ENCODE measurements at places on chromosomes 13 and 19.

- DNase-seq: no peak
Measured at GRCh38 chr19:13669780-13670355, 94.5 kb upstream of the MRI1 start.

DNA sequence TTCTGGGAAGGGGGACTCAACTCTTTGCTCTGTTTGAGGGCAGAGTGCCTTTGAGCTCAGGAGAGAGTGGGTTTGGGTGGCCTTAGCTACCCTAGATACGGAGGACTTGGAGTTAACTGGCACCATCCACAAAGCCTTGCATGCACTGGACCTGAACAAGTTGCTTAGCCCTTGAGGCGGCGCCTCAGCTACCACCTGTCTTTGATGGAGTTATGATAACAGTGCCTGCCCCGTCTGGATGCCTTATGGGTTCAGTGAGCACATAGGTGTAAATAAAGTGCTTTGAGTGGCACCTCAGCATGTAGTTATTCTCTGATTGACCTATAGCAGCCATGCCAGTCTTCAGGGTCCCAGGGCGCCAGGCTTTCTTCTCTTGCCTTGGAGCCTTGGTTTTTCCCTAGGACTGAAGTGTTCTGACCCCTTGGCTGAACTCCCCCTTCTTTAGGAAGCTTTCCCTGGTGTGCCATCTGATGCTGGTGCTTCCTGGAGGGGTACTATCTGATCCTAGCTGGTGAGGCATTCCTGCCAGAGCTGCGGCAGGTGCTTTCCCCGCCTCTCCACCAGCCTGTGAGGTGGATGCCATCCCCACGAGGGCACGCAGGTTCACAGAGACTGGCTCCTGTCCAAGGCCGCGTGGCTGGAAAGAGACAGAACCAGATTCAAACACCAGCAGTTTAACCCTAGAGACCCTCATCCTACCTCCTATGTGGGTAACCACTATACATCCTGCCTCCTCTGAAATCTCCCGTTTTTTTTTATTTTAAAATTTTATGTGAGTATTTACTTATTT is 5.8 kb downstream of the BCKDHA start:
- DNase-seq: no peak

- DNase-seq: no peak
Measured at GRCh38 chr19:38213911-38214625, 10.0 kb downstream of the DPF1 start.

DNA sequence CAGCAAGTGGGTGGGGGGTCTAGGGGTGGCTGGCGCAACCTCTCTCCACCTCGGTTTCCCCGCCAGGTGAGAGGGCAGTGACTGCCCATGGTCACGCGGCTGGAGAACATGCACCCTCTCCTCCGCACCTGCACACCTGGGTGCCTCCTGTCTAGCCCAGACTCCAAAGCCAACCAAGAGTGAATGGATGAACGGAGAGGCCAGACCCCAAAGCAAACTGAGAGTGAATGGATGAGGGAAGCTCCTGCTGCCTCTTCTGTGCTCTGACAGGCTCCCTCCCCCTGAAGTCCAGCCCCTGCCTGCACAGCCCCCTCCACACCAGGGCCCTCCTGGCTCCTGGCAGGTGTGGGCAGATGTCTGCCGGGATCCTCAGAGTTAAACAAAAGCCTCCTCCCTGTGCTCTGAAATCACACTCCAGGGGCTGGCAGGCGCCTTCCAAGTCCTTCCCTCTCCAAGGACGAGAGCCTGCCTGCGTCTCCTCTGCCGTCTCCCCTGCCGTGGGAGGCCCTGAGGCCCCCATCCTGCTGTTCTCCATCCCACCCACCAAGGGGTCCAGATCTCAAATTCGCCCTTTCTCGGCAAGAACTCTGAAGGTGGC is 2.2 kb downstream of the SBNO2 start:
- DNase-seq: no peak

DNA sequence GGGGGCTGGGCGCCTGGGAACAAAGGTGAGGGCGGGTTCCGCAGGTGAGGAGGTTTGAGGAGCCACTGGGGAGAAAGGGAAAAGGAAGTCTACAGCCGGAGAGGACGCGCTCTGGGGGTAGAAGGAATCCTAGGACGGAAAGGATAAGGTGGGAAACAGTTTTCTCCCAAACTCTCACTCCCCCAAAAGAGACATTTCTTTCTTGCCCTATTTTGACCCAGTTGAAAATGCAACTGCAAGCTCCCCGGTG is 651 bp upstream of the POLR1D start:
- no peak for DNase-seq

GRCh38 chr13:57629821-57630235 is 1.7 kb upstream of the PCDH17 start:
- peak; percentile 64 for DNase-seq

DNA sequence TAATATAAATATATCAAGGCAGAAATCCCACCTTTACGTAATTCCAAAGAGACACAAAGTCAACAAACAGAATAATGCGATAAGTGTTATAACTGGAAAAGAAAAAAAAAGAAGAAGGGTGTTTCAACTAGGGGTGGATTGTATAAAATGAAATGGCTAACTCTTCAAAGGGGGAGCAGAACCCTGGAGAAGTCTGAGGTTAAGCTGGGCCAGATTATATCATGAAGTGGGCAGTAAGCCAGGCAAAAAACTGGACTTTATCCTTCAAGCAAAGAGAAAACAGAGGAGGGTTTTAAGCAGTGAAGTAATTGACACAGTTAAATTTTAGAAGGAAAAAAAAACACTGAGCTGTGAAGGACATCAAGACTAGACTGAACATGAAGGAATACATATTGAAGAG is 41.9 kb downstream of the TBC1D4 start:
- no peak for DNase-seq

- DNase-seq: no peak
Measured at GRCh38 chr13:105363261-105364190, 1171.9 kb downstream of the EFNB2 start.

- DNase-seq: no peak
Measured at GRCh38 chr13:34086281-34086680, 268.3 kb downstream of the RFC3 start.

DNA sequence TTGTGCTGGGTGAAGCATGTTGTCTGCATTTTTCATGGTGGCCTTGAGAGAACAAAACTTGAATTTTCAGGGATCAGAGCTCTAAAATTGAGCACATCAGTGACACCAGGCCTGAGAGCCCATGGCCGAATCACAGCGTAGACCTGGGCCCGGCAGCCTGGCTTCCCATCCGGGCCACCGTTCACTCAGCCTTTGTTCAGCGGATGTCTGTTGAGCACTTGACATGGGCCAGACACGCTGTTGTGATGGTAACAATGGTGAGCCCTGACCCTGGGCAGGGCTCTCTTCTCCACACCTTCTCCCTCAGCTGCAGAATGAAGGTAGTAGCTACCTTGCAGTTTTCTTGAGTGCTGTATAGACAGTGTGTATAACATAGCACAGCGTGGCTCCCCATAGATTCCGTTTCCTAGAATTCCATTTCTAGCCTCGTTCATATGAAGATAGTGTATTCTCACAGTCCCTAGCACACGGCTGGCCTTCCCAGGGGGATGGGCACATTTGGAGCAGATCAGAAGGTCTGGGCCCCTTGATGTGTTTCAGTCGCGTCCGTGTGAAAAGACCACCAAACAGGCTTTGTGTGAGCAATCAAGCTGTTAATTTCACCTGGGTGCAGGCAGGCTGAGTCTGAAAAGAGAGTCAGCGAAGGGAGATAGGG is 75.3 kb downstream of the RAB20 start:
- no peak for DNase-seq

DNA sequence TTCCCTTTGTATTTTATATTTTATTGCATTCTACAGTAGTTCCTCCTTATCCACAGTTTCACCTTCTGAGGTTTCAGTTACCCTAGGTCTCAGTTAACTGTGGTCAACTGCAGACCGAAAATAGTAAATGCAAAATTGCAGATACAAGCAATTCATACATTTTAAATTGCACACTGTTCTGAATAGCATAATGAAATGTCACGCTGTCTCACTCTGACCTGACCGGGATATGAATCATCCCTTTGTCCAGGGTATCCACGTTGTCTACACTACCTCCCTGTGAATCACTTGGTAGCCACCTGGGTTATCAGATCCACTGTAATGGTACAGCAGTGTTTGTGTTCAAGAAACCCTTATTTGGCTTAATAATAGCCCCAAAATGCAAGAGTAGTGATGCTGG is 325.0 kb downstream of the DNAJC15 start:
- no peak for DNase-seq

GRCh38 chr19:40737102-40737644 is 13.1 kb downstream of the ACTMAP start:
- no peak for DNase-seq

DNA sequence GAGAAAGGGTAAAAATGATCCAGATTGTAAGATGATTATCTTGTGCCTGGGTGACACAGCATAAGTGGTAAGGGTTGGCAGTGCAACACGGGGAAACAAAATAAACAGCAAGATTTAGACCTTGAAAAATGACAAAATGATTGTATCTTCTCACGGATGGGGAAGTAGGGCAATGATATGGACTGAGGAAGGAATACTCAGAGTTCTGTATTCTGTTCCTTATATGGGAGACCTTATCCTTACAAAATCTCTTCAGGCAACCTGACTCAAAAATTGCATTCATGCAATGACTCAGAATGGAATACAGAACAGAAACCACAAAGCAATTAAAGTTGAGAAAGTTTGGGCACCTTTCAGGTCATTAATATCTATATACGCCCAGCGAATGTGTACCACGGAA is 149.0 kb downstream of the HS6ST3 start:
- DNase-seq: no peak

GRCh38 chr13:80339912-80340650 is 845 bp downstream of the SPRY2 start:
- DNase-seq: peak; percentile 47

- DNase-seq: no peak
Measured at GRCh38 chr13:71609271-71609670, 257.7 kb downstream of the DACH1 start.

- DNase-seq: no peak
Measured at GRCh38 chr19:38441657-38442348, 8.3 kb downstream of the RYR1 start.

GRCh38 chr19:5314012-5314906 is 26.4 kb downstream of the PTPRS start:
- peak; percentile 16 for DNase-seq

DNA sequence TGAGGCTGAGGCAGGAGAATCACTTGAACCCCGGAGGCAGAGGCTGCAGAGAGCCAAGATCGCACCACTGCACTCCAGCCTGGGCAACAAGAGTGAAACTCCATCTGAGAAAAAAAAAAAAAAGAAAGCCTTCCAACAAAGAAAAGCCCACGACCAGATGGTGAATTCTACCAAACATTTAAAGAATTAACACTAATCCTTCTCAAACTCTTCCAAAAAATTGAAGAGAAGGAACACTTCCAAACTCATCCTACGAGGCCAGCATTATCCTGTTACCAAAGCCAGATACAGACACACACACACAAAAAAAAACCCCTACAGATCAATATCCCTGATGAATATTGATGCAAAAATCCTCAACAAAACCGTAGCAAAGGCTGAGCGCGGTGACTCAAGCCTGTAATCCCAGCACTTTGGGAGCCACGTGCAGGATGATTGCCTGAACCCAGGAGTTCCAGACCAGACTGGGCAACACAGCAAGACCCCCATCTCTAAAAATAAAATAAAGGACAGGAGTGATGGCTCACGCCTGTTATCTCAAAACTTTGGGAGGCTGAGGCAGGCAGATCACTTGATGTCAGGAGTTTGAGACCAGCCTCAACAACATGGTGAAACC is 6.2 kb upstream of the EVI5L start:
- no peak for DNase-seq

DNA sequence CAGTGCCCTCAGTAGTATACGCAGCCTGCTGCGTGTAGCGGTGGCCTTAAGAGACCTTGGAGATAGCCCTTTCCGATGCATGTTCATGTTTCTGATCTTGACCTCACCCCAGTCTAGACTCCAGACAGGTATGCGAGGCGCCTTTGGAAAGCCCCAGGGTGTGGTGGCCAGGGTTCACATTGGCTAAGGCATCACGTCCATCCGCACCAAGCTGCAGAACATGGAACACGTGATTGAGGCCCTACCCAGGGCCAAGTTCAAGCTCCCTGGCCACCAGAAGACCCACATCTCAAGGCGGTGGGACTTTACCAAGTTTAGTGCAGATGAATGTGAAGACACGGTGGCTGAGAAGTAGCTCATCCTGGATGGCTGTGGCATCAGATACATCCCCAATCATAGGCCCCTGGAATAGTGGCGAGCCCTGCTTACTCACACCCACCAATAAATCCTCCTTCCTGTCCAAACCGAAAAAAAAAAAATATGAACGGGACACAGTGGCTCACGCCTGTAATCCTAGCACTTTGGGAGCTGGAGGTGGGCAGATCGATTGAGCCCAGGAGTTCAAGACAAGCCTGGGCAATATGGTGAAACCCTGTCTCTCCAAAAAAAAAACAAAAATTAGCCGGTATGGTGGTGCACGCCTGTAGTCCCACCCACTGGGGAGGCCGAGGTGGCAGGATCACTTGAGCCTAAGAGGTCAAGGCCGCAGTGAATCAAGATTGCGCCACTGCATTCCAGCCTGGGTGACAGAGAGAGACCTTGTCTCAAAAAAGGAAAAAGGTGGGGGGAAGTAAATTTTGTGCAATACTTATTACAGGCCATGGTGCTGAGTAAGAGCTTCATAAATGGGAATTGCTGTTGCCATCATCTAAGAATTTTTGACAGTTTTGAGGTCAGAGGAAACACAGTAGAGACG is 12.4 kb upstream of the CBLC start:
- DNase-seq: peak; percentile 79

DNA sequence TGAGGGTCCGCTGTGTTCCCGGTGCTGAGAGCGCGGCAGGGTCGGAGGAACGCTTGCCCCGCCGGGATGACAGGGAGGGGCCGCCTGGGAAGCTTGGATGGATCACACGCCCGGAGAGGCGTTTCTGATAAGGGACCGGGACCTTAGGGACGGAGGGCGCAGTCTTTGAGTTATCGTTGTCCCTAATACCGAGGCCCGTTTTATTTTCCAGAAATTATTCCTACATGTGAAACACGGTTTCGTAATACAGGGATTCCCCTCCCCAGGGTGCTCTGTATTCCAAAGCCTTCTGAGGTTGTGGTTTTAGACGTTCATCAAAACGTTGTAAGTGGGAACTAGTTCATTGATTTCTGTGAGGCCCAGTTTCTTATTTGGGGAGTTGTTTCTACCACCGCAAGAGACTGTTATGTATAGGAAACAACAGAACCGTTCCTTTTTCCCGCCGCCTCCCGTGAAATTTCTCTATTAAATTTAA is 752 bp downstream of the PDCD5 start:
- peak; percentile 68 for DNase-seq

DNA sequence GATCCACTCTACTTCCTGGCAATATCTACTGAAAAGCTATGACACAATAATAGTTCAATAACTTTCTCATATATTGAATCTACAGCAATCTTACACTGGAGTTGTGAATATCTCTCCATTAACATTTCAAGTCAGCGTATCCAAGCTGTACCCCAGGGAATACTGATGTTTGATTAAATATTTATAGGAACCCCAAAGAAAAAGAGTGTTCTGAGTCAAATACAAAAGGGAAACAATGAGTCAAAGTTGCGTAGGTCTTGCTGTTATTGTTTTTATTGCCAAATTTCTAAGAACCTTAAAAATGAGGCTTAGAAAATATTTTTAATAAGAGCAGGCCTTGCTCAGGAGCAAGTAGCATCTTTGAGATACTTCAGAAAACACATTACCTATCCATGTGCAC is 415.5 kb downstream of the FGF14 start:
- no peak for DNase-seq

Data from suppressor macrophage treated with lipopolysaccharide for 1 hour (primary cell).